ENCODE measurements at places on chromosomes 7 and 10. TPM values are rescaled to one million over a fixed set of nuclear protein-coding genes. Genes with fewer than 3 reads are reported as not detected.

- no peak overlapping the region for H3K4me3 ChIP-seq
- no peaks in the 10 kb centered on the region for H3K4me1 ChIP-seq
- DNase-seq = no peak
- no peaks in the 10 kb centered on the region for H3K27me3 ChIP-seq
Observed at GRCh38 chr7:86790383-86790782, 146.7 kb downstream of the GRM3 start.

The FAM237B gene
- 0.02 TPM for polyA plus RNA-seq

- H3K27me3 ChIP-seq = no peaks in the 10 kb centered on the region
- H3K4me1 ChIP-seq = peaks cover 7% of the 10 kb centered on the region
- H3K4me3 ChIP-seq = no peak overlapping the region
- no peak overlapping the region for H3K27ac ChIP-seq
Observed at GRCh38 chr7:12610899-12611298, 40.4 kb downstream of the SCIN start.

DNA sequence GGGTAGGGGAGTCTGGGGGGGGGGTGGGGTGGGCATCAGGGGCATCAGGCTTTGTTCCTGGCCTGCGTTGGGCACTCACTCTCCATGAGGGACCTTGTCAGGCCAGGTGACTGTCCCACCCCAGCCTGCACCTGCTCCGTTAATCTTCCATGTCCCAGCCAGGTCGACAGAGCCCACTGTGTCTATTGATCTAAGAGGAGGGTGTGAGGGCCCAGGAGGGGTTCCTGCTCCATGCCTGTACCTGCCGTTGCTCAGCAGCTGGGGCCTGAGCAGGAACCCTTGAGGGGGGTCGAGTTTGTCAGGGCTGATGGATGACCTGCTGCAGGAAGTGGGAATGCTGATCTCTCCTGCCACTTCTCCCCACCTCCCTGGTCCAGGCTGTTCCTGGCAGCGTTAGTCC is 18.6 kb downstream of the NEUROG3 start:
- no peaks in the 10 kb centered on the region for H3K36me3 ChIP-seq
- peaks cover 16% of the 10 kb centered on the region for H3K27me3 ChIP-seq
- H3K4me1 ChIP-seq = no peaks in the 10 kb centered on the region

GRCh38 chr10:33509231-33509831 is 174.9 kb upstream of the NRP1 start:
- peak; percentile 19 for DNase-seq
- peak overlapping the region; percentile 83 for H3K27ac ChIP-seq
- no peaks in the 10 kb centered on the region for H3K27me3 ChIP-seq
- no peaks in the 10 kb centered on the region for H3K36me3 ChIP-seq
- no peak overlapping the region for H3K4me3 ChIP-seq

- H3K27ac ChIP-seq = no peak overlapping the region
- peaks cover 17% of the 10 kb centered on the region for H3K4me1 ChIP-seq
- H3K27me3 ChIP-seq = no peaks in the 10 kb centered on the region
- DNase-seq = no peak
Observed at GRCh38 chr7:135934651-135935050, 42.5 kb downstream of the MTPN start.

DNA sequence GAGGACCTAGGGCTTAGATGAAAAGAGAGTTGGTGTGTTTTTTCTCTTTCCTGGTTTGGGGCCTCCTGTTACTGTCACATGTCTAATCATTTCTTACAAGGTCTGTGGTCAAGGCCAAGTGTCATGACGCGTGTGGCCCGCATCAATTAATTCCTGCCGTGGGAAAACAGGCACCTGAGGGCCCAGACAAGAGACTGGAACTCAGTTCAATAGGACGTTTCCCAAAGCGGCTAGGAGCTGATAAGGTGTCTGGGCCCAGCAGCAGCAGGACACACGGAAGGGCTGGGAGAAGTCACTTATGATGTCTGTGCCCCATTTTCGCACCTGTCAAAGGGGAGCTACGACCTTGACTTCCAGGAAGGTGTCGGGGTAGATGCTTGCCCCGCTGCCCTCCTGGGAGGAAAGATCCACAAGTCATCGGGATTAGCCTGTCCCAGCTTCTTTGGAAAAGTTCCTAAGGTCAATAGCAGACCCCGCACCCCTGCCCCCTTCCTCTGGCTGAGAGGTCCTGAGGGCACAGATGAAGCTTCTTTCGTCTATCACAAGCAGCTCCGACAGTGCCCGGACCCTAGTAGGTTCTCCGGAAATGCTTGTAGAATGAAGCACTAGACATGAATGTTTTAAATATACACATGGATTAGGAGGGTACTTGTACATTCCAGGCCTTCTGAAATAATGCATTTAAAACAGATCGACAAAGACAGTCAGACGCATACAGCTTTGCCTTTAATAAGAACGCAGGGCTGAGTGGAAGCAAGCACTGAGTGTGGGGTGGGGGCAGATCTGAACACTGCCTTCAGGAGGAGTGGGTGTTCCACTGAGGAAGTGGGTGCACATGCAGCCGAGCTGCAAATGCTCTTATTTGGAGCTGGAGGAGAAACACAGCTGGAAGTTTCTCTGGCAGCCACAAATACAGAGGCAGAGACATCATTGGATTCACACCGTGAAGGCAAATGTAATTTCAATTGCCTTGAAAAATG is 237.5 kb upstream of the GRB10 start:
- no peak overlapping the region for H3K27ac ChIP-seq
- no peaks in the 10 kb centered on the region for H3K27me3 ChIP-seq
- no peaks in the 10 kb centered on the region for H3K36me3 ChIP-seq
- DNase-seq = no peak
- peaks cover 13% of the 10 kb centered on the region for H3K4me1 ChIP-seq

GRCh38 chr7:44388089-44388970 is 62.9 kb upstream of the CAMK2B start:
- H3K27me3 ChIP-seq = no peaks in the 10 kb centered on the region
- no peak overlapping the region for H3K27ac ChIP-seq
- DNase-seq = no peak
- H3K4me1 ChIP-seq = peaks cover 12% of the 10 kb centered on the region

The LBX1 gene
- not detected for polyA plus RNA-seq

DNA sequence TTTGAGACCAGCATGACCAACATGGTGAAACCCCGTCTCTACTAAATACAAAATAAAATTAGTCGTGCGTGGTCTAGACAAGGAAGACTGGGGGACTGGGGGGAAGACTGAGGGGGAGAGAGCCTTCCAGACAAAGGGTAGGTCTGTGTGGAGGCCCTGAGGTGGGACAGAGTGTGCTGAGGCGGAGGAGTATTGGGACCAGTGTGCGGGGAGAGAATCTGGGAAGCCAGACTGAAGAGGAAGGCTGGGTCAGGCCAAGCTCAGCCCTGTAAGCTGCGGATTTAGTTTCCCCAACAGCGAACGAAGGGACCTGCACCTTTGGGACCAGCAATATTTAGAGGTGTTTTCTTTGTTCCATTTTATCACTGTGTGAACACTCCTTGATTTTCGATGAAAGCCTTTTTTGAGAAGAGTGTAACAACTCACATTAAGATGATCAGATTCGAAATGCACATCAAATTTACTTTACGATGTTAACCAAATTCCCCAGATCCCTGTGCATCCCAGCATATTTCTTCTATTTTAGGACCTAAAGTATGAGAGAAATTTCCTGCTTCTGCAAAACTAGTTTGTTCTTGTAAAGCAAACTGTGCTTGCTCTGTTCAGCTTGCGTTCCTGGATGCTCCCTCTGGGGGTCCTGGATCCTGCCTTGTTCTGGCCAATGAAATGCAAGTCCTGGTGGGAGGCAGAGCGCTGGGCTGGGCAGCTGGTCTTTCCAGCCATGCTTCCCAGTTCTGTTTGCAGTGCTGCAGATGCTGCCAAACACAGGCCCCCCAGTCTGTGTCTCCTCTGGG is 39.4 kb downstream of the PLAU start:
- H3K36me3 ChIP-seq = no peaks in the 10 kb centered on the region
- H3K4me3 ChIP-seq = peak overlapping the region; percentile 8
- DNase-seq = peak; percentile 44
- H3K4me1 ChIP-seq = peaks cover 7% of the 10 kb centered on the region
- H3K27ac ChIP-seq = peak overlapping the region; percentile 48
- no peaks in the 10 kb centered on the region for H3K27me3 ChIP-seq

- H3K36me3 ChIP-seq = no peaks in the 10 kb centered on the region
- peak overlapping the region; percentile 98 for H3K27ac ChIP-seq
- H3K4me3 ChIP-seq = no peak overlapping the region
- H3K27me3 ChIP-seq = no peaks in the 10 kb centered on the region
- H3K4me1 ChIP-seq = peaks cover 37% of the 10 kb centered on the region
- DNase-seq = no peak
Observed at GRCh38 chr10:126243971-126244370, 144.3 kb downstream of the ADAM12 start.

DNA sequence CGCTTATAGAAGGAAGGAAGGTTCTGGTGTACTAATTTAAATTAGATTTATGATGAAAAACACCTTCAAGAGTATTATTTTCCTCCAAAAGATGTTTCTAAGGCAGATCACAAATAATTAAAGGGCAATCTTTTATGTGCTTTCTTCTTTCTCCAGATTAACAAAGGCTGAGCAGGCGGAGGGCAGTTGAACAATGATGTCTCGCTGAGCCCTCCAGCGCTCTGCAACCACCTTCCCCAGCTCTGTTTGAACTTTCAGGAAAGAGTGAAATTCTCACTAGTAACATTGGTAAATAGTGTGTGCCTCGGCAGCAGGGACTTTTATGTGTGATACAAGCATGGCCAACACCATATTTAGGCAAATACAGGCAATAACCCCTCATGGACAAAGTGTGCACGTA is 379.1 kb upstream of the MKI67 start:
- no peaks in the 10 kb centered on the region for H3K36me3 ChIP-seq
- no peak for DNase-seq
- no peak overlapping the region for H3K4me3 ChIP-seq

DNA sequence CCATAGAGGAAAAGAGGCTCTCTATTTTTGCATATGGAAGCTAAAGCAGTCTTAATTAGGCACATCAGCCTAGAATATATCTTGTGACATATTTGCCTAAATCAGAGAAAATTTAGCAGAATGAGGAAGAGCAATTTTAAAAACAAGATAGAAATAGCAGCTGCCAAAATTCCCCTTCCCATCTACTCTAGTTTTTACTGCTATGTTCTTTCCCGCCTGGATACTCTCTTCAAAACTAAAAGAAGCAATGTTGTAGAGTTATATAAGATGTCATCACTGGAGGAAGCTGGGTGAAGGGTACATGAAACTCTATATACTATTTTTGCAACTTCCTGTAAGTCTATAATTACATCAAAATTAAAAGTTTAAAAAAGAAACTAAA is 87.0 kb downstream of the ARMH3 start:
- no peak for DNase-seq
- no peak overlapping the region for H3K4me3 ChIP-seq
- peaks cover 10% of the 10 kb centered on the region for H3K4me1 ChIP-seq
- peaks cover 33% of the 10 kb centered on the region for H3K36me3 ChIP-seq

The TMEM236 gene
- not detected for polyA plus RNA-seq

- H3K36me3 ChIP-seq = no peaks in the 10 kb centered on the region
- H3K4me3 ChIP-seq = no peak overlapping the region
- no peaks in the 10 kb centered on the region for H3K4me1 ChIP-seq
- DNase-seq = no peak
- H3K27me3 ChIP-seq = no peaks in the 10 kb centered on the region
Observed at GRCh38 chr7:12256090-12256489, 45.0 kb downstream of the TMEM106B start.

DNA sequence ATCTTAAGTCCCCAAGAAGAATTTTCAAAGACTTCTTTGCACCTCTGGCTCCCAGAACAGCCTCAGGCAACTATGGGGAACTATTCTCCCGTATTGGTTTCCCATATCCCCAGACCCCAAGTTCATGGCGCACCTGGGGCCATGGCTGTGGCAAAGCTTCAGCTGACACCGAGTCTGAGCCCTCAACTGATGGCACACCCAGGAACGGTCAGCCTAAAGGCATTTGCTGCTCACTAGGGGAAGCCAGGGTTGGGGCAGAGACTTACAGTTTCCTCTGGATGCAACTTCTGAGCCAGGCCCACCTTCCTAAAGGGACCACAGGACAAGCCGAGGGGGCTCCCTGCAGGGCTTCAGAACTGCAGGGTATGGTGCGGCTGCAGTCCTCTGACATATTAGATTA is 13.7 kb upstream of the CPA1 start:
- no peak for DNase-seq
- H3K27ac ChIP-seq = no peak overlapping the region
- H3K27me3 ChIP-seq = no peaks in the 10 kb centered on the region

DNA sequence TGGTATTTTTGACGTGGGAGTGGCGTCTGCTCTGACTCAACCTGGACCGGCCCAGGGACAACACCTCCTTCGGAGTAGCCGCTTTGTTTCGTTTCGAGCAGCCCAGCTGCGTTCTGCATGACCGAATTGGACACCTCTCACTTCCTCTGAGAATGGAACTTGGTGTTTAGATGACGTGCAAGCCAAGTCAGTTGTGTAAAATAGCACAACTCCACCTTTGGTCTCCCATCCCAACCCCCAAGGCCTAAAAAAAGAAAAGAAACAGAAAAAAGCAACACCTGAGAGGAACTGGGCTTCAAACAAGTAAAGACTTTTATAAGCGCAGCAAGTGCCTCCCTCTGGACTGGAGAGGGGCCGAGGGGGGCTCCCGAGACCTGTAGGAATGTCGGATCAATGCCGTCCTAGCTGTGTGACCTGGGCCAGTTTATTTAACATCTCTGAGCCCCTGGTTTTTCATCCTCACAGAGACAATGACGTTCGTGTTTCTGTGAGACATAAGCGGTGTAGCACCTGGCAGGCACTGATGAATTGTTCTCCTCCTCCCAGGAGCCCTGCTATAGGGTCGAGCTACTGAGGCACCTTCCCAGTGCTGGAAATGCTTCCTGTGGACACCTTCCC is 52.0 kb upstream of the SMNDC1 start:
- no peak overlapping the region for H3K4me3 ChIP-seq
- peaks cover 9% of the 10 kb centered on the region for H3K4me1 ChIP-seq
- no peaks in the 10 kb centered on the region for H3K36me3 ChIP-seq
- H3K27ac ChIP-seq = no peak overlapping the region
- no peaks in the 10 kb centered on the region for H3K27me3 ChIP-seq

- no peak overlapping the region for H3K27ac ChIP-seq
- H3K4me1 ChIP-seq = no peaks in the 10 kb centered on the region
- H3K36me3 ChIP-seq = no peaks in the 10 kb centered on the region
- H3K27me3 ChIP-seq = no peaks in the 10 kb centered on the region
Observed at GRCh38 chr10:26157734-26158133, 58.8 kb upstream of the GAD2 start.

GRCh38 chr10:74863551-74863950 is 37.2 kb downstream of the KAT6B start:
- no peak overlapping the region for H3K27ac ChIP-seq

DNA sequence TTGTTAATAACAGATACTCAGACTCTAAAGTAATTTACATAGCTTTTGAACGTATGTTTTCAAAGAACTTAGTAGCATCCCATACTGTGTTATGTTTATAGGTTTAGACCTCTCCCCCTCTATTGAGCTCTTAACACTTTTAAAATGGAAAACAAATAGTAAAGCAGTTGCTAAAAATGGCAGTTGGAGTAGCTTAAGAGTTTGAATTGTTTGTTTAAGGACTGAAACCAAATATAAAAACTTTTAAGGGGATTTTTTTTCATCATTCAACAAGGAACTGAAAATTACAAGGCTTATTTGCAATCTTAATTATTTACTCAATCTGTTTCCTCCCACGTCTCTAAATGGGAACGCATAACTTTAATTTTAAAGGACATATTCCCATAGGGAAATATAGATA is 1.6 kb upstream of the SPAG6 start:
- H3K4me1 ChIP-seq = no peaks in the 10 kb centered on the region
- DNase-seq = no peak
- no peaks in the 10 kb centered on the region for H3K36me3 ChIP-seq
- no peak overlapping the region for H3K27ac ChIP-seq
- H3K4me3 ChIP-seq = no peak overlapping the region

The NPFFR1 gene
- not detected for polyA plus RNA-seq

The HPSE2 gene
- not detected for polyA plus RNA-seq

Data from SK-N-SH (cell line).